Activated CD4-positive, alpha-beta T cell treated with anti-CD3 and anti-CD28 coated beads, Interleukin-2, amount 10 ng/mL, durations not matched to agents 7 days and 5 days (primary cell): ENCODE measurements at places on chromosomes 6 and 20.

GRCh38 chr20:14860410-14860814 is 523.0 kb upstream of the FLRT3 start:
- no peak for DNase-seq

- DNase-seq: no peak
Measured at GRCh38 chr6:122407712-122408111, 8.3 kb downstream of the HSF2 start.

DNA sequence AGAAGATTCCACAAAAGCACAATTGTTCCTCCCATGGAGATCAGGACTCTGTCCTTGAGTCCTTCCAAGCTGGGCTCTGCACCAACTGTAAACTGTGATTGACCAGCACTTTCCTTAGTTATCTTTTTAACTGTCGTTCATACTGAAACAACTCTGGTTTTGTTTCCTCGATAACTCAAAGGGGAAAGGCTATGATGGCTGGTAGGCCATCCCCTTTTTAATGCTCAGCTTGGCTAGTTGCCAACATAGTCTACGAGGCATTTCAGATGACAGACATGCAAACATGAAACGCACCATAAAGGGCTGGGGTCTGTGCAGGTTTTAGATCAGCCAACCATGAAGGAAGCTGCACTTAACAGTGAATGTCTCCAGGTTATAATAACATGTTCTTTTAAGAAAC is 497.1 kb upstream of the ARID1B start:
- DNase-seq: no peak

DNA sequence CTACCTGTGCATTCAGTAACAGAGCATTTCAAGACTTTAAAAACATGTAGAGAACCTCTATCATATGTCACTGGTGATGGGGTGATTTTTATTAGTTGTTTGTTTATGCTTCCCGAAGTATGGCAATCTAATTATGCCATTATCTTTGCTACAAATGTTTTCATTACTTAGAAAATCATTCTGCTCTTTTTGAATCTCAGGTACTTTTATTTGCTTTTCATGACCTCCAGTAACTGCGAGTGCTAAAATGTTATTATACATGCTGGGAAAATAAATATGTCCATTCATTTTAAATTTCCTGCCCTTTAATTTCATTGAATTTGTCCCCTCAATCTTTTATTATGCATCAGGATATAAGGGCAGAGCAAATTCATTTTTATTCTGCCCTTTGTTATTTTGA is 515.7 kb downstream of the NKAIN2 start:
- no peak for DNase-seq

GRCh38 chr6:128114164-128114563 is 213.3 kb upstream of the THEMIS start:
- no peak for DNase-seq

DNA sequence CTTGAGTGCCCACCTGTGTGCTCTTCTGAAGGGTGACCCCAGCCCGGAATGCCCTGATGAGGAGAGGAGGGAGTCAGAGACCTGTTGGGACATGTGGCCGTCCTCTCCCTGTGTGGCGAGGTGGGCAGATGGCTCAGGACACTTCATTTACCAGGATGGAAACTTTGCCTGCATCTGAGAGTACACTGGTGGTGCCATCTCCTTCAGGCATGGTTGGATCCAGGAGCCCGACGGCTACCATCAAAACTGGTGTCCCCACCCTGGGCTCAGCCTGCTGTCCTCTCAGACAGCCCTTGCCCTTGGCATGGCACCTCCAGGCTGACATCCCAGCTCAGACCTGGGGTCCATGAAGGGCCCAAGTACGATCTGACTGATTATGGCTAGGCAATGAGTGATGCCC is 7.0 kb upstream of the OSBPL2 start:
- no peak for DNase-seq

DNA sequence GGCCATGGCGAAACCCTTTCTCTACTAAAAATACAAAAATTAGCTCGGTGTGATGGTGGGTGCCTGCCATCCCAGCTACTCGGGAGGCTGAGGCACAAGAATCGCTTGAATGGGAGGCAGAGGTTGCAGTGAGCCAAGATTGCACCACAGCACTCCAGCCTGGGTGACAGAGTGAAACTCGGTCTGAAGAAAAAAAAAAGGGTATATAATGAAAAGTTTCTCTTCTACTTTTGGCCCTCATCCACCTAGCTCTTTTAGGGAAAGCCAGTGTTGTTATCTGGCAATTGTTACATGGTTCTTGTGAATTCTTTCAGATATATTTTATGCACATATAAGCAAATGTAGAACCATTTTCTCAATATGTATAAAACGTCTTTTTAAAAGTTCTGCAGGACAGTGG is 19.0 kb downstream of the KIF3B start:
- no peak for DNase-seq
